GM23338 (cell line): ENCODE measurements at places on chromosomes 13 and 19. TPM values are rescaled to one million over a fixed set of nuclear protein-coding genes. Genes with fewer than 3 reads are reported as not detected.

DNA sequence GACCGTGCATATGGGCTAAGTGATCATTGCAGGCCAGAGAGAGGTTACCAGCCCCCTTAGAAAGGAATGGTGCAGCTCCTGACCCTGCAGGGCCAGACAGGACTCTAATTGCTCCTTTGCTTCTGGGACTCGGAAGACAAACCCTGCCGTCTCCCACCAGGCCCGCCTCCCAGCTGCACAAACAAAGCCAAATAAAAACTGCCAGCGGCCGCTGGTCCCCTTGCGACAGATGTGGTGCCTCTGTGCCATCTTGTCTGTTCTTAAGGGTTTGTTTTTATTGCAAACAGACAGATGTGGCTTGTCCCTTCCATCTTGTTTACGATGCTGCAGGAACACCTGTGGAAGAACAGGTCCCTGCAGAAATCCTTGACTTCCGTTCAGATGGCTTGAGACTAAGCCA is 434.4 kb upstream of the TSHZ3 start:
- DNase-seq: no peak
- no peak overlapping the region for H3K27ac ChIP-seq
- H3K36me3 ChIP-seq: no peaks in the 10 kb centered on the region

The CAMSAP3 gene
- 29.9 and 32.2 TPM in 2 replicates for total RNA-seq

DNA sequence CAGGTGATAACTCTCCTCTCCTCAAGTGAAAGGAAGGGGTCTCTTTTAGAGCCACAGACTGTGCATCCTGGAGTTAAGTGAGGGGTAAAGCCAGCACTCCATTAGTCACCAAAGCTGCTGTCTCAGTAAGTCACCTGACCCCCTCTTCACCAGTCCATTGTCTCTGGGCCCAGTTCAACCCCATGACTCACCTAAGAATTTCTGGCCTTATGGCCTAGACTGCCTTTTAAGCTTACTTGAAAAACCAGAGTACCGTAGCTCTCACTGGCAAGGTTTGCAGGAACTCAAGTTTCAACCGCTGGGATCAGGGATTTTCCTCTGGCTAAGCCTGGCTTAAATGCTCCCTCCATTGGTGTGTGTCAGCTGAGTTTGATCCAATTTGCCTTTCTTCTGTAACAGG is 23.4 kb upstream of the EID2 start:
- peak; percentile 9 for DNase-seq
- no peaks in the 10 kb centered on the region for H3K36me3 ChIP-seq
- no peak overlapping the region for H3K4me3 ChIP-seq
- 0 out of 2 replicates have a peak, but pooled peaks cover 6% of the 10 kb centered on the region for H3K27me3 ChIP-seq
- H3K4me1 ChIP-seq: no peaks in the 10 kb centered on the region

DNA sequence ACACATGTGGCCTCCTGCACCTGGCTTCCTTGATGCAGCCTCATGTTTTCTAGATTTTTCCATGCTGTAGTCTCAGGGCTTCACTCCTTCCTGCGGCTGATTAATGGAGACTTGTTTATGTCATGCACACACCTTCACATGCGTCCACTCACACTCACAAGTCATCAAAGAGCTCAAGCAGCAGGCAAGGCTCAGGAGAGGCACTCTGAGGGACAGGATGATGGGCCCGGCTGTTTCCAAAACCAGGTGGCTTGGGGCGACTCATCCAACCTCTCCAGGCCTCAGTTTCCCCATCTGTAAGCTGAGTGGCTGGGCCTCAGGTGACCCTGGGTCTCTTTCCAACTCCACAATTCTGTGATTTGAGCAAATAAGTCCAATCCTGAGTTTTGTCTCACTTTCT is 36.9 kb downstream of the RASA3 start:
- H3K4me3 ChIP-seq: no peak overlapping the region
- no peak overlapping the region for H3K27ac ChIP-seq
- DNase-seq: no peak

The HIF3A gene
- total RNA-seq: 34.1 and 70.5 TPM in 2 replicates

DNA sequence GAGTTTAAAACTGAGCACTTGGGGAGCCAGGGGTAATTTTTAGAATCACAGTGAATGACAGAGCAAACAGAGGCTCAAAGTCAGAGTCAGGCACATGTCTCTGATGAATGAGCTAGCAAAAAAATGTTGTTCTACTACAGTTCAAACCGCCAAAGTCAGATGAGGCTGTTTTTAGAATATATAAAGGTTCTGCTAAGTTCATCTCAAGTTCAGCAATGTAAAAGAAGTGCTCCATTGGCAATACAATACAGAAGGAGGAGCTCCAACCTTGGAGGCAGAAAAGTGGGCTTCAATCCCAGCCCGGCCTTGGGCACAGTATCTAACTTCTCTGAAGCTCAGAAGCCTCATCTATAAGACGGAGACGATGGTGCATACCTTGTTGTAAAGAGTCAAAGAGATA is 70.1 kb upstream of the IPO5 start:
- no peak overlapping the region for H3K27ac ChIP-seq
- H3K27me3 ChIP-seq: no peaks in the 10 kb centered on the region
- no peak for DNase-seq
- H3K36me3 ChIP-seq: no peaks in the 10 kb centered on the region
- no peak overlapping the region for H3K4me3 ChIP-seq
- H3K4me1 ChIP-seq: peaks cover 10% of the 10 kb centered on the region

The ZNF264 gene
- total RNA-seq: 15.5 and 25.9 TPM in 2 replicates

DNA sequence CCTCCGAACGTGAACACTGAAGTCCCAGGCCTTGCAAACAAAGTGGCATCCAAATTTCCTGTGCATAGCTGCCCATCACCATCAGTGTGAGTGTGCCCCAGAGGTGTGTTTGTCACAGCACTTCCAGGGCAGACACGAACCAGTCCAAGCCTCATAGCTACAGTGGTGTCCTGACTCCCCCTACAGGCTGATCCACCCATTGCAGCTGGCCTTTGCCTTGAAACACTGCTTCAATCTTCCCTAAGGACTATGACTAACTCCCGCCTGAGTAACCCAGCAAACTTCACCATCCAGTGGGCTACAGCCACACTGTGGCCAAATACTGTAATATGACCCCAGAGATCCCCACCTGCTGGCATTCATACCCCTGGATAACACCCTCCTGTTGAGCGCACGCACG is 3.9 kb downstream of the ZNF266 start:
- no peak overlapping the region for H3K4me3 ChIP-seq
- 0 out of 2 replicates have a peak, but pooled peaks cover 3% of the 10 kb centered on the region for H3K36me3 ChIP-seq
- H3K27me3 ChIP-seq: no peaks in the 10 kb centered on the region

DNA sequence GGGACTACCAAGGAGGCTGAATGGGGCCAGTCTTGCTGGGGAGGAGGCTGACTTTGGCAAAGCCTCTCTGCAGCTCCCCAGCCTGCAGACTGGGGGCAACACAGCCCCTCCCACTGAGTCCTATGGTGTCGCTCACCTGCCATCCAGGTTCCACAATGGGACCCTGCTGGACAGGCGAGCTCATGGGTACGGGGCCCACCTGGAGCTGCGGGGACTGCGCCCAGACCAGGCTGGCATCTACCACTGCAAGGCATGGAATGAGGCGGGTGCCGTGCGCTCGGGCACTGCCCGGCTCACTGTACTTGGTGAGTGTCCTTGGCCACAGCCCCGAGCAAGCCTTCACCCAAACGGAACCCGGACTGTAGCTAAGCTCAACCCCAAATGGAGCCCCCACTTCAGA is 5.0 kb downstream of the CILP2 start:
- peaks cover 25% of the 10 kb centered on the region for H3K27me3 ChIP-seq
- H3K4me3 ChIP-seq: no peak overlapping the region
- no peaks in the 10 kb centered on the region for H3K36me3 ChIP-seq

- no peaks in the 10 kb centered on the region for H3K27me3 ChIP-seq
- DNase-seq: no peak
- no peaks in the 10 kb centered on the region for H3K4me1 ChIP-seq
- H3K27ac ChIP-seq: no peak overlapping the region
- no peak overlapping the region for H3K4me3 ChIP-seq
Observed at GRCh38 chr13:98648141-98648540, 71.2 kb upstream of the STK24 start.

- H3K4me1 ChIP-seq: peaks cover 19% of the 10 kb centered on the region
- H3K36me3 ChIP-seq: peaks cover 11% of the 10 kb centered on the region; the same call in 1 of the 2 replicates
- H3K27me3 ChIP-seq: no peaks in the 10 kb centered on the region
- no peak overlapping the region for H3K27ac ChIP-seq
- H3K4me3 ChIP-seq: no peak overlapping the region
- no peak for DNase-seq
Observed at GRCh38 chr19:6577476-6578125, 13.3 kb downstream of the CD70 start.

- peaks cover 33% of the 10 kb centered on the region for H3K27me3 ChIP-seq
- peak within 1 kb of the TSS; percentile 86 for H3K4me3 ChIP-seq
- DNase-seq: peak; percentile 48
- no peak within 1 kb of the TSS for H3K27ac ChIP-seq
- H3K36me3 ChIP-seq: no peaks in the 10 kb centered on the region
Observed at GRCh38 chr13:20702915-20703779, at the start of gene IL17D. Gene IL17D, plus strand, starts transcription at chr13:20703699. Its CDS starts 303 bp downstream, at chr13:20704002.

The FGF22 gene
- 0.31 and 2.8 TPM in 2 replicates for total RNA-seq

The SOX1 gene
- total RNA-seq: 0.04 and 0.17 TPM in 2 replicates

GRCh38 chr13:98405690-98406344 is 171.1 kb downstream of the STK24 start:
- no peak overlapping the region for H3K27ac ChIP-seq
- peaks cover 5% of the 10 kb centered on the region; the same call in 1 of the 2 replicates for H3K4me1 ChIP-seq
- DNase-seq: no peak
- no peaks in the 10 kb centered on the region for H3K27me3 ChIP-seq

DNA sequence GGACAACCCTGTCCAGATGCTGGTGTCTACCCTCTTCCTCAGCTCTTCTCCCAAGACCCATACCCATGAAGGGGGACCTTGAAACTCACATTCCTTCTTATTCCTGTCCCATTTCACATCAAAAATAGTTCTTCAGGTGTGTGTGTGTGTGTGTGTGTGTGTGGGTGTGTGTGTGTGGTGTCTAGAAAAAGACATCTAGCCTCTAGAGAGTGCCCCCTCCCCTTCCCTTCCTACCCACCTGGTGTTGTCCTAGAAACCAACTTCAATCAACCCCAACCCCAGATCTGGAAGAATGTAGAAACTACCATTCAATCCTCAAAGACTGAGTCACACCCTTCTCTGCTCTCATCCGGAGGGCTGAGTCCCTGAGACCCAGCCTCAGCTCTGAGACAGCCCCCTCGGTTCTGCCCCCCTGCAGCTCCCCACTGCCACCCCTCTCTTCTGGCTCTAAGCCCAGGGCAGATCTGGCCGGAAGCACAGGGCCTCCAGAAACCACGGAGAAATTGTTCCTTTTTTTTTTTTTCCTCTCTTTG is 3.5 kb downstream of the KCNN4 start:
- H3K27me3 ChIP-seq: peaks cover 36% of the 10 kb centered on the region
- no peak overlapping the region for H3K27ac ChIP-seq
- no peak for DNase-seq

DNA sequence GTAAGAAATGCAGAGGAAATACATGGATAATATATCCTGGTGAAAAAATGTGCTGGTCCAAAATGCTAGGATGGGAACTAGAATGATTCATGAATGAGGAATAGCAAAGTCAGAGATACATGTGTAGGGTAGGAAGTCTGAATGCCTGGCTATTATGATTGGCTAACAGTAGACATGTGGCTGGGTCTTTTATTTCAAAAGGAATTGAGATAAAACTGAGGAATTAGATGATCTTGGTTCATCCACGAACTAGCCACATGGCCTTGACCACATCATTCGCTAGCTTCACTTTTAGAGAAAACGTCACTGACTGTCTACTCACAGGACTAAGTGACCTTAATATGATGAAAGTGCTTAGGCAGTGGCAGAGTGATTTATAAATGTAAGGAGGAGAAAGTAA is 103.1 kb downstream of the TRPC4 start:
- H3K27ac ChIP-seq: no peak overlapping the region
- H3K4me1 ChIP-seq: no peaks in the 10 kb centered on the region
- H3K27me3 ChIP-seq: no peaks in the 10 kb centered on the region
- no peaks in the 10 kb centered on the region for H3K36me3 ChIP-seq
- no peak for DNase-seq

DNA sequence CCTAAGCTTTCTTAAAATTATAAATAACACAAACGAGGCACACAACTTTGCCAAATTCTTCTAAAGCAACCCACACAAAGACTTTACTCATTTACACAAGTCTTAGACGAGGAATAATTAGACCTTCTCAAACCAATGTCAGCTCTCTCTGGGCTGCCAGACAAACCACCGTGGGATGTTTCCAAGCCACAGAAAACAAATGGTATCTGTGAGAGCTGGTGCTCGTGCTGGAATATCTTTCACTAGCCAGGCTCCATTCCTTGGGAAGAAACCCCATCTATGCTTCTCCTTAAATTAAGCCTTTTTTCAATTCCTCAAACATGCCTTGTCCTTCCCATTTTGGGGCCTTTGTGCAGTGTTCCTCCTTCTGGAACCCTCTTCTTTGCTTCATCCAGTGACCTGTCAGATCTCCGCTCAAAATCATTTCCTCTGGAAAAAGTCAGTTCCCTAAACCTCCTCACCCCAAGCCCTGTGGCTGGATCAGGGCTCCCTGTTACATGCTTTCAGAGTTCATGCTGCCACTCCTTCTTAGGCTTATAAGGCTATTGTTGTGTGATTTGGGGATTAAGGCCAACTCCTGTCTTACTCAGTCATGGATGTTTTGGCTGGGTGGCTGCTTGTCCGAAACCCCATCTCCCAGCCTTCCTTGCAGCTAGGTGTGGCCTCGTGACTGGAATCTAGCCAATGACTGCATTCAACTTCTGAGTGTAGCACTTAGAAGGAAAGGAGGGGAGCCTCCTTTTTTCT is 64.2 kb upstream of the GTF2F2 start:
- no peaks in the 10 kb centered on the region for H3K36me3 ChIP-seq
- no peaks in the 10 kb centered on the region for H3K27me3 ChIP-seq
- no peaks in the 10 kb centered on the region for H3K4me1 ChIP-seq

DNA sequence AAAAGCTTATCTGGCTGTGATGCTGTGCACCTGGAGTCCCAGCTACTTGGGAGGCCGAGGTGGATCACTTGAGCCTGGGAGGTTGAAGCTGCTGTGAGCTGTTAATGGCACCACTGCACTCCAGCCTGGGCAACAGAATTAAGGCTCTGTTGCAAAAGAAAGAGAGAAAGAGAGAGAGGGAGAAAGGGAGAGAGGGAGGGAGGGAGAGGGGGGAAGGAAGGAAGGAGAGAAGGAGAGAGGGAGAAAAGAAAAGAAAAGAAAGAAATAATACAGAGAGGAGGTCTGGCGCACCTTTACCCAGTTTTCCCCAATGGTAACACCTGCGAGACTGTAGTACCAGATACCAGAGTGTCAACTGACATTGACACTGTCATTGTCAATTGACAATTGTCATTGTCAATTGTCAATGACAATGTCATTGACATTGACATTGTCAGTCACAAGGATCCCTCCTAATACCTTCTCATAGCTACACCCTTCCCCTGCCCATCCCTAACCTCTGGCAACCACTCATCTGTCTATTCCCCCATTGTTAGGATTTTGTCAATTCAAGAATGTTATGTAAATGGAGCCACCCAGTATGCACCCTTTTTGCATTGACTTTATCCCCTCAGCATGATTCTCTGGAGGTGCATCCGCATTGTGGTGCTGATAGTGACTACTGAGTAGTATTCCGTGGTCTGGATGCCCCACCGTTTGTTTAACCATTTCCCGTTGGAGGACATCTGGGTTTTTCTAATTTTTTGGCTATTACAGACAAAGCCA is 21.3 kb downstream of the PAK4 start:
- no peaks in the 10 kb centered on the region for H3K36me3 ChIP-seq
- H3K27ac ChIP-seq: 0 out of 2 replicates have a peak overlapping the region, but pooled peaks have one; percentile 48
- H3K27me3 ChIP-seq: no peaks in the 10 kb centered on the region
- DNase-seq: peak; percentile 51
- peaks cover 32% of the 10 kb centered on the region for H3K4me1 ChIP-seq
- peak overlapping the region; percentile 14; the same call in 1 of the 2 replicates for H3K4me3 ChIP-seq
